ENCODE measurements at places on chromosomes 5 and 9.

DNA sequence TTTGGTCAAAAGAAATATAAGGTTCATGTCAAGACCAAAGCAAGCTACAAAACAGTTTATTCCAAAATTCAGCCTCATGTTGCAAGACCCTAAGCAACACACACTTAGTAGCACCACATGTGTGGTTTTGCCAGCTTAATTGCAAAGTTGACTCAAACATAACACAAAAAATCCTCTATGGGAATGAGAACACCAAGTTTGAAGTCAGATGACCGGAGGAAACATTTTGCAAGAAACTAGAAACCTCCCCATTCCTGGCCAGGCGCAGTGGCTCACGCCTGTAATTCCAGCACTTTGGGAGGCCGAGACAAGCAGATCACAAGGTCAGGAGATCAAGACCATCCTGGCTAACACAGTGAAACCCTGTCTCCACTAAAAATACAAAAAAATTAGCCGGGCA, 261.8 kb downstream of the EBF1 start:
- DNase-seq, result no peak

- DNase-seq, result no peak
Observed at GRCh38 chr5:11851965-11852716, 52.1 kb downstream of the CTNND2 start.

DNA sequence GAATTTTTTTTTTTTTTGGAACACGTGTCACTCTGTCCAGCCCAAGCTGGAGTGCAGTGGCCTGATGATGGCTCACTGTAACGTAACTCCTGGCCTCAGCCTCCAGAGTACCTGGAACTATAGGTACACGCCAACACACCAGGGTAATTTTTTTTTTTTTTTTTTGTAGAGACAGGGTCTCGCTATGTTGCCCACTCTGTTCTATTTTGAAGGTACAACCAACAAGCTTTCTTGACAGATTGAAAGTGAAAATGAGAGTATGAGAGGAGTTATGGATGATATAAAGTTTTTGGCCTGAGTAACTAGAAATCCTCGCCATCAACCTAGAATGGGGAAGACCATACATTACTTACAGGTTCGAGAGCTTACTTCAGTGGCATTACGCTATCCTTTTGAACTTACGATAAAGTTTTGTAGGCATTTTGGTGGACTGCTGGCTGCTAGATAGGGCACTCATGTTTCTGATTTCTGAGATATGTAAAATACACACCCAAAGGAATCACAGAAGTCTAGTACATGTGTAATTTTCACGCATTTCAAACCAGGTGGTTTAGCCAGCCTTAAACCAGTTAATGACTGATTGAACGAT, 806 bp upstream of the CDC42SE2 start:
- no peak for DNase-seq

DNA sequence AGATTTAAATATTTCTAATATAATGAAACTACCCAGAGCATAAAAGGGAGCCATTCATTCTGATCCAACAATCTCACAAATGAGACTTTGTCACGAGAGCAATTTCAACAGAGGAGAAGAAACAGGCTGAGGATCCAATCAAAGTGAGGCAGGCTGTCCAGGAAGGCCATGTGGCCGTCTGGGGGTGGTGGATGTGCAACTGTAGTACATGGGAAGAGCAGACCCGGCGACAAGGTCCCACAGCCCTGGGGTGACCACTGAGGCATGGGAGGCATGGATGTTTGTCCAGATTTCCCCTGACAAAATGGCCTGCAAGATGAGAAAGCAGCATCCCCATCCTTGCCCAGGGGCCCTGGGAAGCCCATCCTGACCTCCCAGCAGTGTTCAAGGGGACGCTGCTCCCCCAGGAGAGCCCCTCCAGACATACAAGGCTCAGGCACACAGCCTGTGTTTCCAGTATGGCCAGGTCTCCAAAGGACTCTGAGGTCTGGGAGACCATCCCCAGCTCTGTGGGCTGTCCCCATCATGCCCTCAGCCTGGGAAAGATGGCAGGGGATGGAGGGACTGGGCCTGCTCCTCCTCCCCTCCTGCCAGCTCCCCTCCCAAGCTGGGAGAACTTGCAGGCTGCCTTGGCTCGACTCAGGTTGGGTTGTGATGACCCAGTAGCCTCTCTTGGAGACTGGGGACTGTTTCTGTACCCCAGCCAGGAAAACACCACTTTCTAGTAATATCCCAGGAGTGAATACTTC, 27.5 kb upstream of the FCN2 start:
- DNase-seq, result peak; percentile 14

- DNase-seq, result no peak
Observed at GRCh38 chr5:122816756-122817155, 28.7 kb upstream of the SNX24 start.

DNA sequence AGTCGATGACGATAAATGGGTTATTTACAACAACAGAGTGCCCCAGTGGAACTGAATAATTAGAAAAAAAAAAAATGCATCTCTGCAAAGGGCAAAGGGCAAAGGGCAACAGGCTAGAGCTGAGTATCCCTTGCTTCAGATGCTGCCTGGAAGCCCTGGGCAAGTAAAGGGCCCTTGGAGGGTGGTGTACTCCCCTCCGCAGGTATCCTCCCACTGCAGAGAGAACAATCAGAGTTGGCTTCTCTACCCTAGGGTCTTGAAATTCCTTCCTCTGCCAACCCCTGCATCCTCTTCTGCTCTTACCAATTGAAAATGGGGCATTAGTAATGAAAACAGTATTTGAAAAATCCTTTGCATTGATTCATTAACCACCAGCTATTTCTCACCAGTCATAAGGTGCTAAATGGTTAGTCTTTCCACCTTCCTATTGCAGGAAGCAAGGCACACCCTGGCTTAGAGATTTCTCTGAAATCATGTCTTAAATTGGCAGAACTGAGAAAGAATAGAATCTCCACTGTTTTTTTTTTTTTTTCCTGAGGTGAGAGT, 122.6 kb downstream of the SEMA6A start:
- DNase-seq, result no peak

DNA sequence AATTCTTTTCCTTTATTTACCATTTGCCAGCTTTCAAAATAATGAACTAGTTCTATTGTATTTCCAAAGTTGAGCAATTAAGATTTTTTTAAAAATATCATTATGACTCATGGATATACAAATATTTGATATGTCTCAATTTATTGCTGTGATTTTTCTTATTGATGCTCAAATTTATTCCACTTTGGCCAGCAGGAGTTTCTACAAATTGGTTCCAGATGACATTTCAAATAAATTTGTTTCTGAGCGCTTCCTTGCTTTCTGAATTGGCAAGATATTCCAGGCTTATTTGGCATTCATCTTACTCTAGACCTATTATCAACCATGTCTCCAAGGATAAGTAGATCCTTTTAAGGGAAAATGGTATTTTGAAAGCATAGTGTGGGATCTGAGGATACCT, 58.5 kb upstream of the TJP2 start:
- DNase-seq, result no peak

- DNase-seq, result no peak
Observed at GRCh38 chr9:107471552-107471951, 18.0 kb downstream of the KLF4 start.

GRCh38 chr5:110351430-110351829, 375.0 kb downstream of the TMEM232 start:
- DNase-seq, result no peak

DNA sequence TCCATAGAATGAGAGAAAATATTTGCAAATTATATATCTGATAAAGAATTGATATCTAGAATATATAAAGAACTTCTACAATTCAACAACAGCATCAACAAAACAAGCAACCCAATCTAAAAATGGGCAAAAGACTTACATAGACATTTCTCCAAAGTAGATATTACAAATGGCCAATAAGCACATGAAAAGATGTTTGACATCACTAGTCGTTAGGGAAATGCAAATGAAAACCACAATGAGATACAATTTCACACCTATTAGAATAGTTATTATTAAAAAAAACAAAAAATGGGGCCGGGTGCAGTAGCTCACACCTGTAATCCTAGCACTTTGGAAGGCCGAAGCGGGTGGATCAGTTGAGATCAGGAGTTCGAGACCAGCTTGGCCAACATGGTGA, 24.4 kb downstream of the CATSPER3 start:
- DNase-seq, result no peak

DNA sequence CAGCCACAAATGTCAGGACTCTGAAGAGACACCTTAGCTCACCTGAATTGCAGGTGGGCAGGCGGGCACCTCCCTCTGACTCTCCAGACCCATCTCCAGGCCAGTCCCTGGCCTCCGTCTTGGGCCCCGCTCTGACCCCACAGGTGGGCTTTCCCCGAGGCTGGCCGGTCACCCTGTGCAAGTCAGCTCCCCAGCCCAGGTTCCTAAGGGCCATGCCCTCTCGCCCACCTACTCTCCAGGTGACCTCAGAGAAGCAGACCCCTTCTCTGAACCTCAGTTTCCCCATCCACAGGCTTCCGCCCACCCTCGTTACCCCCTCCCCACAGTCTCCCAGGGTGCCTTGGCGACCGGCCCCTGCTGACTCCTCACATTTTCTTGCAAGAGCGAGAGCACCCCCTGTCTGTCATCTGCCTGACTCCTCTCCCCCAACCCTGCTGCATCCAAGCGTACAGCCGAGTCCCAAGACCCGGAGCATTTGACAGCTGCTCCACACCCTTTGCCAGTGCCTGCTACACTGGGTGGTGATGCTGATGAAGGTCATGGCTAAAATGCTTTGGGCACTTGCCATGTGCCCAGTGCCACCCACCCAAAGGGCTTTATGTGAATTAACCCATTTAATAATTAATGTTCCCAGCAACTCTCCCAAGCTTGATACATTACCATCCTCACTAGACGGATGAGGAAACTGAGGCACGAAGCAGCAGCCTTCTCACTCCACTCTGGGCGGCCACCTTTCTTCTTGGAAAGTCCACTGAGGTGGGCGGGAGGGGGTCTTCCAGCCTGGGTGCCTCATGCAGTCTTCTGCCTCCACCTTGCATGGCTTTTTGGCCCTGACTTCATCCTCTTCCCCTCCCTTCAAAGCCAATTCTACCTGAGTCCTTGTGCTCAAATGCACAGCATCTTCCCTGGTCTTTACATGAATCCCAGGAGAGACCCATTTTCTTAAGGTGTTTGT, 51.1 kb upstream of the ORM1 start:
- DNase-seq, result peak; percentile 83

- DNase-seq, result peak; percentile 70
Observed at GRCh38 chr9:13443346-13444244, 164.1 kb upstream of the MPDZ start.

GRCh38 chr5:161751265-161751664, 65.7 kb downstream of the GABRA6 start:
- DNase-seq, result no peak

DNA sequence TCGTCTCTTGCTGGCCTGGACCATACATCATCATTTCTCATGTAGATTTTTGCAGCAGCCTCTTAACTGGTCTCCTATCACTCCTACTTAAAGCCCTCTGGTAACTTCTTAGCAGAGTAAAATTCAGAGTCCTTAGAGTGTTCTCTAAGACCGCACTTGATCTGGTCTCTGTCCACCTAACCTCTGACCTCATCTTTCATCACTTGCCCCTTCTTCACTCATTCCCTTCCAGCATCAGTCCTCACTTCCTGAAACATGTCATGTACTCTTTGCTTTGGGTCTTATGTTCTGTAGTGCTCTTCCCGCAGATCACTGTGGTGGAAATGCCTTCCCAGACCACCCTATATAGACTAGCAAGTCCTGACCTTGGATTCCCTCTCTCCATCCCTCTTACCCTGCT, 9.8 kb downstream of the LARP1 start:
- no peak for DNase-seq

- no peak for DNase-seq
Observed at GRCh38 chr9:104941597-104941996, 13.6 kb upstream of the ABCA1 start.

DNA sequence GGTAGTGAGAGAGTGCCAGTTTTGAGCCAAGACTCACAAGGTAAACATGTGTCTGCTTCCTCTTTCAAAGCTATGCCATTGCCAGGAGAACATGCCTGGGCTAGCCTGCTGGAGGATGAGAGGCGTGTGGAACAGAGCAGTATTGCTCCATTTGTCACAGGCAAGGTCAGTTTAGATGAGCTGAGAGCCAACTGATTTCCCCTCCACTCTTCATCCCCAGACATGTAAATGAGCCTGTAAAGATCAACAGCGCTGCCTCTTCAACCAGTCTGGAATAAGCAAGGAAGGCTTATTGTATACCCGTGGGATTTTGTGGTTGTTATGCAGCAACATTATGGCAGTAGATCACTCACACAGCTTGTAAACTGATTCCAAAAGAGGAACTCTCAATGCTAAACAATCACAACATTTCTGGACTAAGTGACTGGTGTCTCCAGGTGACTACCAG, 8.2 kb upstream of the GDNF start:
- DNase-seq, result no peak

DNA sequence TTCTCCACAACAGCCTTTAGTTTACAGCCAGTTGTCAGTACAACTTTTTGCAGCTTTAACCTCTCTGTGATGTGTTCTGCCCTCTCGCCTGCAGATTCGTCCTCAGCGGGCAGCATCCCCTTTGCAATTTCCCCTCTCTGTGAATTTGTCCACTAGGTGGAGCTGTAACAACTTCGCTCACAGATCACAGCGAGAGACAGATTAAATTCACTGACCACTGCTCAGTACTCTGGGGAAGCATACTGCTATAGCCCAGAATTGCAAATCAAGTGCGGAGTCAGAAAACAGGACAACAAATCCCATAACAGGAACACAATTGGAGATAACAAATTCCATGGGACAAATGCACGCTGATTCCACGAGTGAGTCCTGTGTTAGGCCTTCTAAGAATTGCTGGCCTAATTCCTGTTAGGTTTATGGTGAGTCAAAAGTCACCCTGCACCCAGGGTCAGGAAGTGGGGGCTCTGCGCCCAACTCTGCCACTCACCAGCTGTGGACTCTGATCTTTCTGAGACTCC, 2124.9 kb downstream of the MAT2B start:
- DNase-seq, result peak; percentile 54

GRCh38 chr9:19732441-19732951, 56.3 kb downstream of the SLC24A2 start:
- no peak for DNase-seq

GRCh38 chr5:146878476-146879172, at the start of gene PPP2R2B:
Gene PPP2R2B, minus strand, starts transcription at chr5:146878757.
- peak; percentile 50 for DNase-seq

DNA sequence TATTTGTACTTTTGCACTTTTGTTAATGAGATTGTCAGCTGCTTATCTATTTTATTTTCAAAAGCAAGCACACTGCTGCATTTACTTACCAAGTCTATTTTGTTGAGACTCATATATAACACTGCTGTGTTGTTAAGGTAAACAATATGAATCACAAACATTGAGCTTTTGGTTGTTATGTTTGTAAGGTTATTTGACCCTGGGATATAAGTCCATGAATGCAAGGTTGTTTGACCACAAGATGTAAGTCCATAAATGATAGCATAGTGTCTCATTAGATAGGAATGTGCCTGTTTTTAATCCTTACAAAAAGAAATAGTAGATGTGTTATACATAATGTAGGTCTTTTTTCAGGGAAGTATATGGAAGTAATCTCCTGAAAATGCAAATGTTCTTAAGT, 845.9 kb downstream of the CDH9 start:
- DNase-seq, result no peak

DNA sequence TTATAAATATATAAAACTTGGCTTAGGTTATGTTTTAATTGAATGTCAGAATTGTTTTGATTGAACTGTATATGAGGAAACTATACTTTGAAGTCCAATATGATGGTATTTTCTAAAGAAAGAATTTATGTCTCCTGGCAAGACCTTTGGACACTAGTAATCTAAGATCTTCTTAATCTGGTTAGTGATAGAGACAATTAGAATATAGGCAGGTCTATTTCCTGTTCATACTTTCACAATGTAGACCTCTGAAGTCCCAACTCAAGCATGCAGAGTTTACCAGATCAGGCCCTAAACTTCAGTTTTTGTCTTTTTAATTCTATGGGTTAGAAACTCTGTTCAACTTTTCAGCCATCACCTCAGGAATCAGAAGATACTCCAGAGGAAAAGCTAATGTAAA, 6.9 kb upstream of the TMEM161B start:
- DNase-seq, result no peak

GRCh38 chr5:32710550-32711361, at the start of gene NPR3:
Gene NPR3, plus strand, starts transcription at chr5:32711321. Its CDS starts 456 bp downstream, at chr5:32711777.
- DNase-seq, result peak; percentile 50
